Immature natural killer cell (primary cell): ENCODE measurements at places on chromosomes 4 and X.

GRCh38 chr4:183995570-183995969 is 90.5 kb downstream of the STOX2 start:
- no peak for DNase-seq

DNA sequence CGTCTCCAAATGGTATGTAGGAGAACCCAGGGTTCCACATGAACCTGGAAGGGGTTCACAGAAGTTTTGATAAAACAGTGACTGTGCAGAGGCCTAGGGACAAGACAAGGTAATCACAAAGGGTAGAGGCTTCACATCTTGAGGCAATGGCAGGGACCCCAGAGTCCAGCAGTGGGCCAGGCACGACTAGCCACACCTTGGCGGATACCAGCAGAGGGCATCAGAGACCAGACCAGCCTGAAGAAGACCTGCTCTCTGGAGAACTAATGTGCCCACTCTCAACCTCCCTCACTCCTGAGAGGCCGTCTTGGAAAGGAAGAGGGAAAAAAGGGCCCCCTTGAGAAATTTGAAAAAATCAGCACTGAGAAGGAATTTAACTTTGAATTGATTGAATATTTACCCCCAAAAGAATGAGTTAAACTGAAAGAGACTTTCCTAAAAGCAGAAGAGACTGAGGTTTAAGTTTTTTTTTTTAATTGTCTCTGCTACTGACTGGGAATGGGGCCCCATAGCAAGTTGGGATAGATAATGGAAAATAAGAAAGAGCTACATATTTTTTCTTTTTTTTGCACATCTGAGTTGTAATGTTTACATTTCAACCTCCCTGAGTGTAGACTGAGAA is 243.8 kb upstream of the JADE1 start:
- no peak for DNase-seq

DNA sequence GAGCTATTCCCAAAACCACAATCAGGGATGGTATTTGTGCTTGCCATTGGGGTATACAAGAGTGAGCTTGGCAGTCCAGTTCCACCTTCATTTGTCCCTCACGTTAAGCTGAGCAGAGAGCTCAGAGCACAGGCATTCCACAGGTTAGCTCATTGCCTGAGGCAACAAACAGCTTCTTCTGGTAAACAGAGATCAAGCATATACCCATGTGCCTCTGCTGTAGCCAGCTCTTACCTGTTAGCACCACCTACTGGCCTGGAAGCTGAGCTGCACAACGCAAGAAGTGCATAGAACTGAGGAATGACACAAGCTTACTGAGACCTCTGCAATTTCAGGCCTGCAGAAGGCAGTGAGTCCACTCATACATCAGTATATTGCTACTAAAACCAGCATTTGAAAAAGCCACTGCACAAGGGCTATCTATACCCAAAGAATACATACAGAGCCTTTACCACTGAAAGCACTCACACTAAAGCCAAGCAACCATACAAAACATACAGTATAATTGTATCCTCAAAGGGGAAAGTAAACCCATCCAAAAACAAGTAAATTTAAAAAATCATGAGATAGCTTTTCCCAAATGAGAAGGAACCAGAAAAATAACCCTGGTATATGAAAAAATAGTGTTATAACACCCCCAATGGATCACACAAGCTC is 258.3 kb upstream of the GABRA2 start:
- no peak for DNase-seq

GRCh38 chrX:48992341-48992740 is 9.7 kb downstream of the GRIPAP1 start:
- no peak for DNase-seq

- DNase-seq, result no peak
Measured at GRCh38 chr4:7399440-7400234, 35.1 kb downstream of the PSAPL1 start.

- no peak for DNase-seq
Measured at GRCh38 chr4:56260320-56260719, 127.0 kb downstream of the AASDH start.

DNA sequence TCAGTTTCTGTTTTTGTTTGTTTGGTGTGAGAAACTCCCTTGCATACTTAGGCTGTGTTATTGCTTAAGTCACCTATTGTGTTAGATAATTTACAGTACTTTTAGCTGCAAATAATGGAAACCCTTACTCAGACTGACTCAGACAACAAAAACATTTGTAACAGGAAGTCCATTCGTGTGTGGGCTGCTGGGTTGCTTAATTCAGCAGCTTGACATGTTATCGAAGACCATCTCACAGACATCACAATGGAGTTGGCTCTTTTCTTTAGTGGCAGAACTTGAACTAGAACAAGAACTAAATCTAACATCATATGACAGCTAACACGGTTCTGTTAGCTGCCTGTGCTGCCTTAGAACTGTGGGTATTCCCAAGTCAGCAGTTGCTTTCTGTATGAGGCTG is 9.9 kb upstream of the GABRE start:
- no peak for DNase-seq

GRCh38 chr4:80101071-80101791 is 28.2 kb upstream of the ANTXR2 start:
- DNase-seq, result no peak

DNA sequence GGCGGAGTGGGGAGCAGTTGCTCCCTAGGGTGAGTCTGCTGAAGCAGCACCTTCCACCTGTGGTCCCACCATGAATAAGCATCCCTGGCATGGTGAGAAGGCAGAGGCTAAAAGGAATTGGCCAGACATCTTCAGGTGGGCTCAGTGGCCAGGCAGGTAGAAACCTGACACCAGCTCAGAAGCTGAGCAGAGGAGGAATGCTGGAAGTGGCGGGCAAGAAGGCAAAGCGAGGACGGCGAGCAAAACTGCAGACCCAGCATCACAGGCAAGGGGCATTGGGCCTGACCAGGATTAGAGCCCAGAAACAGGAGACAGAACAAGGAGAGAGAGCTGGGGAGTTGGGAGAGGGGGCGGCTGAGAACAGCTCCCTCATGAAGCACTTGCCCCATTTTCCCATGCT is 25.3 kb downstream of the TSC22D3 start:
- no peak for DNase-seq

DNA sequence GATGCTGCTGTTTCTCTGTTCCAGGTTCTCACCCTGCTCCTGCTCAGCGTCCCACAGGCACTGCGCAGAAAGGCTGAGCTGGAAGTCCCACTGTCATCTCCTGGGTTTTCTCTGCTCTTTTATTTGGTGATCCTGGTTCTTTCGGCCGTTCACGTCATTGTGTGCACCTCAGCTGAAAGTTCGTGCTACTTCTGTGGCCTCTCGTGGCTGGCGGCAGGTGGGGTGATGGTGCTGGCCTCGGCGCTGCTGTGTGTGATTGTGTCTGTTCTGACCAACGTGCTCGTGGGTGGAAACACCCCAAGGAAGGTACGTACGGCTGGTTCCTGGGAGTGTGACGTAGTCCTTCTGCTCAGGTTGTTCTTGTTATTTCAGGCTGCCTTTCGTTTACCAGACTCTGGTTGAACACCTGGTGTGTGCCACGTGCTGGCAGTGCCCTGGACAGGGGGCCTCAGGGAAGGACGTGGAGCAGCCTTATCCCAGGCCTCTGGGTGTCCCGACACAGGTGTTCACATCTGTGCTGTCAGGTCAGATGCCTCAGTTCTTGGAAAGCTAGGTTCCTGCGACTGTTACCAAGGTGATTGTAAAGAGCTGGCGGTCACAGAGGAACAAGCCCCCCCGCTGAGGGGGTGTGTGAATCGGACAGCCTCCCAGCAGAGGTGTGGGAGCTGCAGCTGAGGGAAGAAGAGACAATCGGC is 22.8 kb downstream of the PIGG start:
- no peak for DNase-seq

DNA sequence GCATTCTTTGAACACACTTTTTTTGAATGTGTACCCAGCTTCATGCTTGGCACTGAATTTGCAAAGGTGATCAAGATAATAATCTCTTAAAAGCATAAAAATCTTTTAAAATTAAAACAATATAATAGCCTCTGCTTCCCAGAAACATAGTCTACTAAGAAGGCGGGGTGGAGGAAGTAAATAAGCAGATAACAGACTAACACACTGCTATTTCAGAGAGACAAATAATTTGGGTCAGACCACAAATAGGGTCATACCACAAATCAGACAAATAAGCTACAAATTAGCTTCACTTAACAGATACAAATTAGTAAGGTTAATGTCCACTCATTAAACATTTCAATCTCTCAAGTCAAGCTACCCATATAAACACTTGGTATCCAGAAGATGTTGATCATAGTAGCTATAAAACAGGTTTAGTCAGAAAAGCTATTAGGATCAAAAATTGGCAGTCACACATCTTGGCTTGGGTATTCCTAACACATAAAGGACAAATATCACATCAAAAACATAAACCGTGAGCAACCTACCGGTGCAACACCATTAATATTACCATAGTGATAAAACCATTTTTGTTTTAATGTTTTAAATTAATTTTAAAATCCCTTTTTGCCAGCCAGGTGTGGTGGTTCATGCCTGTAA is 47.3 kb downstream of the PPP3CA start:
- DNase-seq, result no peak

DNA sequence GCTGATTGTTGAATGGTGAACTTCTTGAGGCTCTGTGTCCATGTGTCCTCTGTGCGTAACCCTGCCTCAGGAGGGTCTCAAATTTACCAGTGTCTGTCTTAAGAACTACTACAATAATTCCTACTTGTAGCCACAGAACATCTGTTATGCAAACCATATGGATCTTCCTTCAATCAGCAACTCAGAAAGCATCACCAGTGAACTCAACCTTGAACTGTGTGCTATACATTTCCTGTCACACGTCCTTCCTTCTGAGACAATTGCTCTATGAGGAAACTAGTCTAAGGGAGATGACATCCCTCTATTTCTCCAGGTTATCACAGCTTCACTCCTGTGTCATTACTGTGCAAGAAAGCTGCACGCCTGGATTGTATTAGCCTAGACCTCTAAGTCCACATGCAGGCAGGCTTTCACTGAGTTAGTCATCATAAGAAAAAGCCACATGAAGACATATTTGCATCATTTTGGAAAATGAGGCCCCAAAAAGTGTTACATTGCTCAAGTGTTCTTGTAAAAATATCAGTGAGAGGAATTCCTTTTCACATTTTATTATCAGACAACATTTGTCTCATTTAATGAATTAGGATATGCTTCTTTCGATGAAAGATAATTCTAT is 157.8 kb downstream of the AFF2 start:
- no peak for DNase-seq

DNA sequence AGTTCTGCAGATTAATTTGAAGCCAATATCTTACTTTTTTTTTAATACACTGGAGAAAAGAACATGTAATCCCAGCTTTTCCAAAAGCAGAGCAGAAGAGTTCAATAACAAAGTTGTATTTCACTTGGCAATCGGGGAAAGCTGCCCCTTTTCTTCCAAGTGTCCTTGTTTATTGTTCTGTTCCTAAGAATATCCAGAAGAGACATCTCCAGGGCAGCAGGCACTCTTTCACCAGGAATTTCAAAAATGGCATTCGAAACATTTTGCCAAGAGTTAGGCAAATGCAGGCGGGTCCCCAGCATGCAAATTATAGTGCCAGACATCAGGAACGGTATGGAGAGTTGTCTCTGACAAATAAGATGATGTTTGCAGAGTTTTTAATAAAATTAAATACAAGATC is 494.5 kb downstream of the BCOR start:
- no peak for DNase-seq

GRCh38 chrX:103396186-103396585 is 19.8 kb downstream of the BEX3 start:
- DNase-seq, result no peak

DNA sequence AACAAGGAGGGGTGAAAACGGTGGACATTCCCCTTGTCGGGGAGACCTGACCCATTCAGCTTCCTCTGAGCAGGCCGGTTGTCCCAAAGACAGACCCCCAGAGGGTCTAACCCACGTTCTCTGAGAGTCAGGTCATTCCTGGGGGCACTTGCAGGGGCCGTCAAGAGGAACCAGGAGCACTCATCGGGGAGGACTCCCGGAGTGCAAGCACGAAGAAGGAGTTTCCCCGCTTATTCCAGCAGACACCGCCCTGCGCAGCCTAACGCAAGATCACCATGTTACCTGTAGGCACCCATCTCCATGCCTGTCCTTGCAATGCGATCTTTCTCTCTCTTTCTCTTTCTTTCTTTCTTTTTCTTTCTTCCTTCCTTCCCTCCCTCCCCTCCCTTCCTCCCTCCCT is 154.2 kb downstream of the SHOX start:
- no peak for DNase-seq

- DNase-seq, result no peak
Measured at GRCh38 chrX:86806786-86807185, 658.5 kb downstream of the DACH2 start.

DNA sequence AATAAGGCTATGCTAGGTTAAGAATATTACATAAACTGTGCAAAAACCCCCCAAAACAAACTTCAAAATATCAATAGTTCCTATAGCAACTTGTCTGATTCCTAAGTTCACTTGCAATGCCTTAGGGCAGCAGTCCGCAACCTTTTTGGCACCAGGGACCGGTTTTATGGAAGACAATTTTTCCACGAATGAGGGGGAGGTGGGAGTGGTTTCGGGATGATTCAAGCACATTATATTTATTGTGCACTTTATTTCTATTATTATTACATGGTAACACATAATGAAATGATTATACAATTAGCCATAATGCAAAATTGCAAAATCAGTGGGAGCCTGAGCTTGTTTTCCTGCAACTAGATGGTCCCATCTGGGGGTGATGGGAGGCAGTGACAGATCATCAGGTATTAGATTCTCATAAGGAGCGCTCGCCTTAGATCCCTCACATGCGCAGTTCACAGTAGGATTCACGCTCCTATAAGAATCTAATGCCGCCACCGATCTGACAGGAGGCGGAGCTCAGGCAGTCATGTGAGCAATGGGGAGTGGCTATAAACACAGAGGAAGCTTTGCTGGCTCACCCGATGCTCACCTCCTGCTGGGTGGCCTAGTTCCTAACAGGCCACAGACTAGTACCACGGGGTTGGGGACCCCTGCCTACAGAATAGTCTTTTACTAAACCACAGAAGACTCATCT is 39.7 kb downstream of the ACOX3 start:
- no peak for DNase-seq

- no peak for DNase-seq
Measured at GRCh38 chr4:138796761-138797160, 218.8 kb upstream of the NOCT start.

DNA sequence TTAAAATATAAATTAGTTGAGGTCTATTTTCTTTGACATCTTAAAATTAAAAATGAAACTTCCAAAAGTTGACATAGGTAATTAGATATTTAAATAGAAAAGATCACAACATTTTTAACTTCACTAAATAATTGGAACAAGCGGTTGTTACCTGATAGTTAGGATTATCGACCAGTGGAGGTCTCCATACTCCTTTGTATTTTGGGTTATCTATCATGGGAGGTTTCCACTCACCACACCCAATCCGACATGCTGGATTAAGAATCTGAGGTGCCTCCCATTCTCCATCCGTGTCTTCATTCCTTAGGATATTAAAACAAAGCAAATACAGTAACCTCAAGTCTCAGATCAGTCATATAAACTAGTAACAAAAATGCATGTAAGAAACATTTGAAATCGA is 22.2 kb downstream of the SCOC start:
- no peak for DNase-seq

- no peak for DNase-seq
Measured at GRCh38 chrX:103846386-103846785, 14.3 kb upstream of the RAB9B start.

- no peak for DNase-seq
Measured at GRCh38 chr4:118282692-118283091, 70.1 kb downstream of the PRSS12 start.
